ENCODE measurements at places on chromosomes 2 and 18.

DNA sequence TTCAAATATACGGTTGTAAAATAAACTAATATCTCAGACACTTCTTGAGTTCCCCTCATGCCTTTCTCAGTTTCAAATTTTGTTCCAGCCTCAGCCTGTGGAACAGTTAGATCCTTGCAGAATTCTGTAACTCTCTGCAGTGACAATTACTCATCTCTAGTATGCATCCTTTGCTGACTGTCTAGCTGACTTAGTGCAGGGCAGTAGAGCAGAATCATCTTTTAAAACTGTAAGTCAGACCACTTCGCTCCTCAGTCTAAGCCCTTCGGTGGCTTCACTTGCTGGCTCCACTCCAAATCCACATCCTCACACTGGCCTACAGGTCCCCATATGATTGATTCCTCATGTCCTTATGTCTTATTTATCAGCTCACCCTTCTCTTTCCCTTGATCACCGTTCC is 164.1 kb upstream of the ZSWIM2 start:
- no peak for DNase-seq

DNA sequence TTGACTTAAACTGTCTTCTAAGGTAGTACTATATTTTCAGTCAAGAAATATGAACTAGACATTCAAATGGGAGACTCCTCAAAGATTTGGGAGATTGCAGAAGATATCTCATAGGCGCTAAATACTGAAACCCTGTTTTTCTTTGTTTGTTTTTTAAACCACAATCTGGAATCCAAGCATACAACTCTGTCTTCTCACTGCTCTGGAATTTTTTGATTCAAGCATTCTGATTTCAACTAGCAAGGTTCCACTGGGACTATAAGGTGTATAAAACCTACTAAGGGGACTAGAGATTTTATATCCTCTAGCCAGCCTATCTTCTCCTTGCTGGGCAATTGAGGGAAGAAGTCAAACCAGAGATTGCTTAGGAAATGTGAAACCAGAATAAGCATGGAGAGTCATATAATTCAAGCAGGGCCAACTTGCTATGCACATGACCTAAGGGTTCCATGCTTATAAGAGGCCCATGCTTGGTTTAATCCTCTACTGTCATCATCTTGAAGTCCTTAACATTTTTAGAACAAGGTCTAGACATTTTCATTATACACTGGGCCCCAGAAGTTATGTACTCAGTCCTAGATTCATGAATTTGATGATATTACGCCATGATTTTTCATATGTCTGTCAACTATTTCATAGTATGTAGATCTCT is 405.5 kb downstream of the PARD3B start:
- no peak for DNase-seq

DNA sequence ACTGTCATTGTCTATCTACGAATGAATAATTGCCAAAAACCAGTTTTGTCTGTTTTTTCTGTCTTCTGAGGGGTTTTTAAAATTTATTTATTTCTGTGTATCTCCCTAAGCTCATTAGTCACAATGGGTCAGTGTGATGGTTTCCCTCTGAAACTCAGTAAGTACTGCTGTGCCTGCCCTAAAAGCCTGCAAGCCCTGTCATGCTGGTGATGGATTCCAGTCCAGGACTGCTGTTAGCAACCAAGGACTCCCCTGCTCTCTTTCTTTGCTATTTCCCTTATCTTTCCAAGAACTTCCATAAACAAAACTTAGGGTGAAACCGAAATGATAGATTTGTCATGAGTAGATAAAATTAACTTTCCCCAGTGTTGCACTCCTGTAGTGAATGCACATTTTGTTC is 11.8 kb upstream of the DSG2 start:
- no peak for DNase-seq

GRCh38 chr2:8416001-8416571 is 265.8 kb upstream of the ID2 start:
- no peak for DNase-seq

Measured in activated CD8-positive, alpha-beta memory T cell treated with anti-CD3 and anti-CD28 coated beads for 1 hour (primary cell).